Lung microvascular endothelial cell (primary cell): ENCODE measurements at places on chromosomes 6 and 20. TPM values are rescaled to one million over a fixed set of nuclear protein-coding genes. Genes with fewer than 3 reads are reported as not detected.
A peak's percentile ranks its signal among the peaks of the same experiment; 100 is the strongest.

The KIFC1 gene
- 4.2 and 9.4 TPM in 2 replicates for total RNA-seq

- peak; percentile 36 for DNase-seq
These were observed 38.2 kb downstream of the ELMO2 start for GRCh38 chr20:46367967-46368901.

The FERMT1 gene
- total RNA-seq = under 0.01 and 0.44 TPM in 2 replicates

GRCh38 chr6:44315516-44315915 is 2.4 kb upstream of the AARS2 start:
- no peak for DNase-seq

DNA sequence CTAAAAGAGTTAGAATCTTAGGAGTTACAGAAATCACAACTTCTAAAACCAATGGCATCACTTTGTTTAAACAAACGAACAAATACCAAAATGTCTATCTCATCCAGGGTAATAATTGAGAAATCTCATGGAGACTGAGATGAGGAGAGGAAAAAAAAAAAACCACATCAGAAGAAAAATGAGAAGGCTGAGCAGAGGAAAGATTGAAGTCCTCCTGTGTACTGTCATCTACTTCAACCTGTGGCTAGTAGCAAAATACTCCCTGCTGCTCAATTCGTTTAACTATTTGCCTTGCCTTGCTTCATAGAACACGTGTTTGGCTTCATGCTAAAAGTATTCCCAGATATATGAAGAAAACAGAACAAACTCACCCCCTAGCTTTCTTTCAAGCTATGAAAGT is 143.7 kb downstream of the PDE10A start:
- no peak for DNase-seq

The FNDC1 gene
- total RNA-seq = not detected in 2 replicates

DNA sequence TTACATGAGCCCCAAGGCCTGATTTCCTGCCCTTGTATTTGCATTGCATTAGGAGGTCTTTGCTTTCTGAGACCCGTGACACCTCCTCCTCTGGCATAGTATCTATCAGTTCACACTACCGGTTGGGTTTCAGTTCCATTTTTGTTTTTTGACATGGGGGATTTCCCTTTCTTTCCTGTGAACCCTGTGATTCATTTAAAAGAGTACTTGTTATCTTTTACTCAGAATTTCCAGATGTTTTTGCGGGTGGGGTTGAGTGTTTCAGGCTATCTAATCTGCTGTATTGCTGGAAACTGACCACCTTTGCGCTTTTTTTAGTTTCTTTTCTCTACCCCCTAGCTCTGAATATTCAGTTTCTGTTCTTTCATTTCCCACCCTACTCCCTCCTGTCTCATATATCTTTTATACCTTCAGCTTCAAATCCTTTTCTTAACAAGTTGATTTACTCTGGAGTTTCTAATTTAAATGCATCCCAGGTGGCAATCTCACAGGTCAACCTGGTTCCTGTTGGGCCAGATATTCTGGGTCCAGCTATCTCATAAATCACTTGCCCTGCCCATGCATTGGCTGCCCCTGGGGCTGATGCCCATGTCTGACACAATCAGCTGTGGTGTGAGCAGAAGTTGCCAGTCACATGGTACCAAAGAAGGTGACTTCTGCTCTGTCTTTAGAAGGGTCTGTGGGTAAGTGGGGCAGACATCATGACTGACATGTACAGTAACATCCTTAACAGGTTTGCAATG is 14.3 kb upstream of the NCOA3 start:
- peak; percentile 15 for DNase-seq

DNA sequence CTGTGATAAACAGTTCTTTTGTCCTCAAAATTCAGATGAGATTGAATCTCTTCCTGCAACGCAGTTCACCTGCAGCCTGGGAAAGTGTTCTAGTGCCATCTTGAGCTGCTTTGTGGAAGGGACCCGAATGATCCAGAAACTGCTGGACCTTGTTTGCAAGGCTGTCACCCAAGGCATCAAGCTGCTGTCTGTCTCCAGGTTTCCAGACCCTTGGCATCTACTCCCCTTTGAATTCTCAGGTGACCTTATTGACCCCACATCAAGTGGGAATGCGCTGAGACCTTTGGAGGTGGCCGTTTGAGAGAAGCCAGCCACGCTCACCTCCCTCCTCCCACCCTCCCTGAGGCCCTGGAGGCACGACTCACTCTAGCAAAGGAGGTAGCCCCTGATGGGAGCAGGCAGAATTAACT is 112.5 kb downstream of the EDN3 start:
- DNase-seq = no peak

DNA sequence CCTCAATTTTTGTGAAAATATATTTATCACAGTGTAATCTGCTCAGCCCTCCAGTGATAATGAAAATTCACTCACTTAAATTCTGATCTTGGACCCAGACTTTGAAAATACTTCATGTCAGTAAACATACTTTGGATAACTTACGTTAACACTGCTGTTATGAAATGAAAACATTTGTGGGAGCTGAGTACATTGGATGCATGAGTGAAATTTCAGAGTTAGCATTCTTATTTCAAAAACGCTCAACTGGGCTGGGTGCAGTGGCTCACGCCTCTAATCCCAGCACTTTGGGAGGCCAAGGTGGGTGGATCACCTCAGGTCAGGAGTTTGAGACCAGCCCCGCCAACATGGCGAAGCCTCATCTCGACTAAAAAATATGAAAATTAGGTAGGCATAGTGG is 196.4 kb downstream of the UTRN start:
- DNase-seq = no peak

DNA sequence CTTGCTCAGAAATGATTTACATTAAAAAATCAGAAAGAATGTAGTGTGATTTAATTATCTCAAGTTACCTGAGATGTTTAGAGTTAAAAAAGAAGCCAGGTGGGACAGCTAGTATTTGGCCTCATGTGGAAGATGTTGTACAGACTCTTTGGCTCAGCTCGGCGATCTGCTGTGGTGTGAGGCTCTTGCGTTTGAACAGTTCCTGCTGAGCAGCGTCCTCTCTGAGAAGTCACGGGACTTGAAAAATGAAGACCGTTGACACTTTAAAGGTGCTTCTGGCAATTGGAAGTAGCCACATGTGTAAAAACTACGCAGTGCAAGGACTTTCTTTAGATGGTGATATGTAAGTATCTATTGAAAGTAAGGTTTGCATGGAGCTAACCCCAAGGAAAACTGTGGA is 169.0 kb downstream of the BACH2 start:
- no peak for DNase-seq

GRCh38 chr6:23089981-23090380 is 520.6 kb downstream of the HDGFL1 start:
- no peak for DNase-seq

The LY6G6C gene
- total RNA-seq = not detected in 2 replicates

The FRS3 gene
- 0.60 and 0.65 TPM in 2 replicates for total RNA-seq

DNA sequence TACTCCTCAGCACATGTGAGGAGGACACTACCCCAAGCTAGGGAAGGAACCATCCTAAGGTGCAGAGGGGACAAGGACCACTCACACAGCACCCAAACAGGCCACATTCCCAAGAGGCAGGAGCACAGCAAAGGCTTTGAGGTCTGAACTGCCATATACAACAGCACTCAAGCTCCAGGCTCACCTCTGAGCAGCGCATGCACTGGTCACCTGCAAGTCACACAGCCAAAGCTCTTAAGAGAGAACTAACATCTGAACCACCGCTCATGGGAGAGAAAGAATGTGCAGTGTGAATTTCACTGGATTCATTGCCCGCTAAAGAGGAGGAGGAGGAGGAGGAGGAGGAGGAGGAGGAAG is 31.0 kb downstream of the NPEPL1 start:
- DNase-seq = no peak

GRCh38 chr6:128731249-128732165 is 151.4 kb upstream of the LAMA2 start:
- DNase-seq = peak; percentile 79

The WFDC13 gene
- total RNA-seq = not detected in 2 replicates

The CGA gene
- total RNA-seq = not detected in 2 replicates

The OR2B6 gene
- not detected in 2 replicates for total RNA-seq

The B3GAT2 gene
- not detected in 2 replicates for total RNA-seq

The TGM3 gene
- total RNA-seq = not detected in 2 replicates

The SIRPD gene
- total RNA-seq = not detected in 2 replicates

- no peak for DNase-seq
These were observed 866 bp upstream of the BTN3A3 start for GRCh38 chr6:26439151-26440125.

- DNase-seq = peak; percentile 57
These were observed 48.7 kb upstream of the RSPO3 start for GRCh38 chr6:127069659-127070279.

DNA sequence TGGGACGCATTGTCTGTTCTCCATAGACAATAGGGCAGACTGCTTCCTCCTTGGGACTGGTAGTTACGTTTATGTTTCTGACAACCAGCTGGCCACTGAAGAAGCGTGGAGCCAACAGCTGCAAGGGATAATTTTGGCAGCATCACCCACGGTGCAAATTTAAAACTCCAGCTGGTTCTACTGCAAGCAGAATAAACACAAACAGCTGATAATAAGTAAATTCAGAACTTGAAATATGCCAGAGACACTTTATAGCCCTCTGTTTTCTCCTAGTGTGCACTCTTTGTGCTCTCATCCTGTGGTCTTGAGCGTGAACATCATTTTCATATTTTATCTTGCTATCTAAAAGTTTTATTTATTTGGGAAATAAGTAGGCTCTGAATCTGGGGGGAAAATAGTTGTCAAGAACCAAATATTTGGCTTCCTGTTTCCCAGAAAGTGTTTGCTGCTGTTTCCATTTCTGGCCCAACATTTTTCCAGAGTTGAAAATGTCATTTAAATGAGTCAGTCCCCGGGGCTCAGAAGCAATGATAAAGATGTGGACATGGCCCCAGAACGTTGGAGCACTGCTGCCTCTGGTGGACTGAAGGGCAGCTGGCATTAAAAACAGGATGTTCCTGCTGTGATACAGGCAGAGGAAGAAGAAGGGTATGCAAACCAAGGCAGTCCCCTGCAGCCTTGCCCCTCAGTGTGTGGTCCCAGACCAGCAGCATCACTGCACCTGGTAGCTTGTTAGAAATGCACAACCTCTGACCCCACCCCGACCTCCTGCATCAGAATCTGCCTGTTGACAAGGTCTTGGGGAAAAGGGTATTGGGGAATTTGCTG is 12.5 kb upstream of the THBD start:
- DNase-seq = peak; percentile 92

GRCh38 chr6:168071620-168072019 is 7.4 kb downstream of the FRMD1 start:
- DNase-seq = no peak

DNA sequence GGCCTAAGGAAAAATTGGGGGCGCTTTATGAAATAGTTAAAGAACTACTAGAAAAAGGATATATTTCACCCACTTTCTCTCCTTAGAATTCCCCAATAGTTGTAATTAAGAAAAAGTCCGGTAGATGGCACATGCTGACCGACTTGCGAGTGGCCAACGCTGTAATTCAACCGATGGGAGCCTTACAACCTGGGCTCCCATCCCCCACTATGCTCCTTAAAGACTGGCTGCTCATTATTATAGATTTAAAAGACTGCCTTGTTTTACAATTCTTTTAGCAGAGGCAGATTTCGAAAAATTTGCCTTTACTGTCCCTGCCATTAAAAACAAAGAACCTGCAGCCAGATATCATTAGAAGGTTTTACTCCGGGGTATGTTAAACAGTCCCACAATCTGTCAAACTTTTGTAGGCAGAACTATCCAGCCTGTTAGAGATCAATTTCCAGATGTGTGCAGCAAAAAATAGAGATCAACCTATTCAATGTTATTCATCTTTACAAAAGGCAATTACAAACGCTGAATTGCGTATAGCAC is 58.5 kb upstream of the PRSS16 start:
- DNase-seq = peak; percentile 85

The HLA-DRB1 gene
- 0.40 and 1.5 TPM in 2 replicates for total RNA-seq

- DNase-seq = no peak
These were observed 316.7 kb upstream of the TBX18 start for GRCh38 chr6:85081102-85081501.

- DNase-seq = no peak
These were observed 54.8 kb downstream of the SNAI1 start for GRCh38 chr20:50037575-50037974.

DNA sequence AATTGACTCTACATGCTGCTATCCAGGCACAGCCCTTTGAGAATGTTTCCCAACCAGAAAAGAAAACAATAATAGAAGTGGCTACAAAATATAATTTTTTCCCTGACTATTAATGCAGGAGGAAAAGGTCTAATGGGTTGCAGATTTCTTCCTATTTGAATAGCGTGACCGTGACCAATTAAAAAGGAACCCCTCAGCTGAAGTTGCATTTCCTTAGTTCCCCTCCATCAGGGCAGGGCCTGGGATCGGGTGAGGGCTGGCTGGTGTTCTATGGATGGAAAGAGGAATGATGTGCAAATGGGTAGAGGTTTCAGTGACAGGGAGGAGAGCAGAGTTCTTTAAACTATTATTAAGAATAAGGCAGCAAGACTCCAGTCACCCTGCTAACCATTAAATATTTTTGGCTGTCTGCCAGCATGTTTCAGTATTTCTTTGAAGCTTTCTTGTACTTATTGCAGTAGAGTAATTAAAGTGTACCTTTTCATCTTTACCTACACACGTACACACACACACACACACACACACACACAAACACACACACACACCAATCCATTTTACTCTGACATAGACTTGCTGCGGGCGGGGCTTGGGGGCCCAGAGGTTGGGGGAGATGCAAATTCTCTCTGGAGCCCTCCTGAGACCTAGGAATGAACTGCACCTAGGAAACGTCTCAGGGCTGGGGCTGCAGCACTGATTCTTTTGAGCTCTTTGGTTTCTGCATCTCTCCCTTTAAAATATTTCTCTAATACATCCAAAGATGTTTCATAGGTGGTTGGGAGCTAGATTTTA is 154.8 kb upstream of the SLC35B3 start:
- DNase-seq = no peak

The HLA-DQA1 gene
- not detected in 2 replicates for total RNA-seq

- DNase-seq = peak; percentile 58
These were observed 55.4 kb downstream of the PREX1 start for GRCh38 chr20:48772183-48772976.

- peak; percentile 33 for DNase-seq
These were observed at the start of gene VSTM2L for GRCh38 chr20:37902504-37903313. Gene VSTM2L (plus strand): TSS chr20:37903127. CDS start chr20:37903351, 224 bp downstream.

- no peak for DNase-seq
These were observed 78.4 kb downstream of the PREX1 start for GRCh38 chr20:48749437-48749836.

The OLIG3 gene
- total RNA-seq = not detected in 2 replicates

The SMPDL3A gene
- total RNA-seq = 2.4 and 5.4 TPM in 2 replicates

DNA sequence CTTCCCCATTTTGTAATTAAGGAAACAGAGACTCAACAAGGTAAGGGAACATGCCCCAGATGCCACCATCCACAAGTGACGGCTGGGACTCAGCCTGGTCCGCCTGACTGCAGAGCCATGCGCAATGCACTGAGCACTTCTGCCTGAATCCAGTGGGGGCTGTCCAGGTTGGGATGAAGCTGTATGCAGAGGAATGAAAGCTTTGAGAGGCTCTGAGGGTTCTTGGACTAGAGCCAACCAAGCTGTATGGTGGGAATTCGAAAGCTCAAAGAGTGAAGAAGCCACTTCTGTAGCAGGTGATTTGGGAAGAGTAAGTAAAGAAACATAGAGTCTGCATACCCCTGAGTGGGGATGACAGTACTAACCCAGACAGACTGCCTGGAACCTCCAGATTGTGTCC is 127.6 kb upstream of the AKAP12 start:
- DNase-seq = no peak
